ENCODE measurements at places on chromosomes 5 and 9.

DNA sequence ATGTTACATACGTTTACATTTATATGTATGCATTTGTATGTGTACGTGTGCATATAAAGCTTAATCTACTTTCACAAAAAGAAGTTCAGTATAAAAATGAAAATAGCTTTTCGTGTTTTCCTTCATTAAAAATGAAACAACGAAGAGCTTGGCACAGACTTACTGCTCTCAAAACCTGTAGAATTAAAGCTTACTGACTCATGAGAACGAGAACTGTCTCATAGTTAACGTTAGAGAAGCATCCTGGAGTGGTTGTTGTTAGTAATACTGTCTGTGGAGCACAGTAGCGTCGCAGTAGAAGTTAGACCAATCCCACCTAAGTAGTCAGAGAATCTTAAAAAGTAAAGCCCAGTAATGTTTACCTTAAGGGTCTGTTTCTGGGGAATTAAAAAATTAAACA lies 1.3 kb downstream of the MAT2B start:
- no peak for DNase-seq

DNA sequence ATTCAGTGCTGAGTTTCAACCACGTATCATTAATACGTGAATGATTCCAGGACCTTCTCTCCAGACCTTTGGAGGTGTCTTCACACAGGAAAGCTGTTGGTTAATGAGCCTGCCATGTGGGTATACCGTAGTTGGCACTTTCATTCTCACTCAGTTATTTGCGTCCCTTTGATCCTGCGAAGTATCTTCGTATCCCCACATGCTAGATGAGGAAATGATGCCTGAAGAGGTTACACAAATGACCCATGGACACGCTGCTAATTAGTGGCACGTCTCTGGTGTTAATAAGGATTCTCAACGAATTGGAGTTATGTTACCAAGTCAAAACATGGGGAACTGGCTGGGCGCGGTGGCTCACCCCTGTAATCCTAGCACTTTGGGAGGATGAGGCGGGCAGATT lies 65.7 kb upstream of the GNE start:
- no peak for DNase-seq

DNA sequence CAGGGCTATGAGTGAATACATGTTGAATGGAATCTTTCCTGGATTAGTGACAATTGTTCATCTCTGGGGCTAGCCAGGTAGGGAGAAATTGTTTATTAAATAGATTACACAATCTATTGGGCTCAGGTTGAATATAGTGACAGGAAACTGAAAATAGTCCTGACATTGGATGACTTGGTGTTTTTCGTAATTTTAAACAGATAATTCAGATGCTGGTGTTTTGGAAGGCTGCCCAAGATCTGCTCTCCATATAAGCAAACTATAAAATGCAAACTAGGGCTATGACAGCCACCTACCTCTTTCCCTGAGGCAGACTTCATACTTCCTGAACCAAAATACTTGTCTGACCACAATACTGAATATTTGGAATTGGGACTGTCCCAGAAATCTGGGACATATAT lies 99.1 kb downstream of the ENC1 start:
- peak; percentile 64 for DNase-seq

DNA sequence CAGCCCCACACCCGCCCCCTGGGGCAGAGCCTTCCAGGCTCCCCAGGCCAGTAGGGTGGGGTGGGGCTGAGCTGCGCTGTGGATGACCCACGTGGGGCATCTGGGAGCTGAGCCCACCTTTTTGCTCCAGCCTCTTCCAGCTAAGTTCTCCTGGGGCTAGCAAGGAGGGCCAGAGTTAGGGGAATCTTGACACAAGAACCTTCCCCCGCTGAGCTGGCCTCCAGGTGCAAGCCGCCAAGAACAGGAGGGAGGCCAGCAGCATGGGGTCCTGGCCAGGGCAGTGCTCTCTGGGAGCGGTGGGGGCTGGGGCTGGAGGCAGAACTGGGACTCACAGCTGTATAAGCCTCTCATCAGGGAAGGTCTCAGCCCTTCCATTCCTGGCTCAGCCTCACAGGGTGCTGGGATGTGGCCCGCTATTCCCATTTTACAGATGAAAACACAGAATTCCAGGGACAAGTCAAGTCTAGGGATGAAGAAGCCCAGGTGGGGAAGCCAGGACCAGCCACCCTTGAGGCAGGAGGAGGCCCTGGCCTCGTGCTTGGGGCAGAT lies 21.5 kb downstream of the SARDH start:
- no peak for DNase-seq

DNA sequence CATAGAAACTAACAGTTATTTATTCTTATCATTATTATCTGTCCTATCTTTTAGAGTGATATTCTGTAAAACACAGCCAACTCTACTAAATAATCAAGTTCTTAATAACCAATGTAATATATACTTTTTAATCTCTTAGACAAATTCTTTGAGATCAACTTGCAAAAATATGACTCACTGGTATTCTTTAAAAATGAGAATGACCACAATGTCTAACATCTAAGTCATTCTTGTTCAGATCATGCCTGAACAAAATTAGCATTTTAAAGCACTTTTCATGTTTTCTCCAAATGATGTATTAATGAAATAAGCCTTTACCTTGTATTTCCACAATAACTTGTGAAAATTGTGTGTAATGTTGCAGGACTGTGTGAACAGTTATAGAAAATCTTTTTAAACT lies 356.9 kb upstream of the RGMB start:
- no peak for DNase-seq

DNA sequence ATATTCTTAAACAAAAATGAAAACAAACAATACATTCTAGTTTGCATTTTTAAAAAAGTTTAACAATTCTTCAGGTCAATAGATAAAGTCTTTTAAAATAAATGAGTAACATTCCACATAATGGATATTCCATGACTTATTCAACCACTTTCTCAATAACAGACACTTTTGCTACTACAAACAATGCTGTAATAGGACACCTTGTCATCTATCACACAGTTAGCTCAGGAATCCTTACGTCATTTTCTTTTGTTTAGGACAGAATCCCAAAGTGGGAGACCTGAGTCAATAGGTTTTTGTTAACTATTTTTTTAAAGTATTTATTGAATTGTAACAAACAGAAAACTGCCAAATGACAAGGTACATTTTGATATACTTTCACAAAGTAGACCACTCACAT lies 72.5 kb downstream of the CEP120 start:
- DNase-seq: no peak

GRCh38 chr5:51096859-51097258 lies 286.4 kb upstream of the ISL1 start:
- DNase-seq: no peak

DNA sequence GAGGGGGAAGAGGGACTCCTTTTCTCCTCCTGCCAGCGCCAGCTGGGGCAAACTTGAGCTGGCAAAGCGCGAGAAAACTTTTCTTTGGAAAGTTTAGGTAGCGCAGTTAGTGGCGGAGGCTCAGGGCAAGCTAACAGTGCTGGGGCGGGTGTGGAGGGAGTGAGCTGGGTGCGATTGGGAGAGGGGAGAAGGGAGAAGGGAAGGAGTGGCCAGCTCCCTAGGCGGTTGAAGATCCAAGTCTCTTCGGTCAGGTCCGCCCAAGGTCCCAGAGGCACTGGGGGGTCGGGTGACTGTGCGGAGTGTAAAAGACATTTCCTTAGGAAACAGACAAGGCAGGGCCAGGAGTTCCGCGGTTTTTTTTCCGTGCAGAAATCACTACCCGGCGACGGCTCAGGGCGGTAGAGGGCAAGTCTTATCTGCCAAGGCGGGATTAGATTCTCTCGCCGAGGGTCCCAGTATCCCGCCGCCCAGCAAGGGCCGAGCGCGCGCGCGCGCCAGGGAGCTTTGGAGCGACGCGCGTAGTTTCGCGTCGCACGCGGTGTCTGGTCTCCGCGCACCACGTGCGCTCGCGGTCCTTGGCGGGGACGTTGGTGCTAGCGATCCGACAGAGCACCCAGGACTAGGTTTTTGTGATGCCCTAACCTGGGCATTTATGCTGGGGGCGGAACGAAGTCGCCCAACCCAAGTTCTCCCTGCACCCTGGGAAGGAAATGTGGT lies 33.6 kb upstream of the NFIB start:
- DNase-seq: no peak

DNA sequence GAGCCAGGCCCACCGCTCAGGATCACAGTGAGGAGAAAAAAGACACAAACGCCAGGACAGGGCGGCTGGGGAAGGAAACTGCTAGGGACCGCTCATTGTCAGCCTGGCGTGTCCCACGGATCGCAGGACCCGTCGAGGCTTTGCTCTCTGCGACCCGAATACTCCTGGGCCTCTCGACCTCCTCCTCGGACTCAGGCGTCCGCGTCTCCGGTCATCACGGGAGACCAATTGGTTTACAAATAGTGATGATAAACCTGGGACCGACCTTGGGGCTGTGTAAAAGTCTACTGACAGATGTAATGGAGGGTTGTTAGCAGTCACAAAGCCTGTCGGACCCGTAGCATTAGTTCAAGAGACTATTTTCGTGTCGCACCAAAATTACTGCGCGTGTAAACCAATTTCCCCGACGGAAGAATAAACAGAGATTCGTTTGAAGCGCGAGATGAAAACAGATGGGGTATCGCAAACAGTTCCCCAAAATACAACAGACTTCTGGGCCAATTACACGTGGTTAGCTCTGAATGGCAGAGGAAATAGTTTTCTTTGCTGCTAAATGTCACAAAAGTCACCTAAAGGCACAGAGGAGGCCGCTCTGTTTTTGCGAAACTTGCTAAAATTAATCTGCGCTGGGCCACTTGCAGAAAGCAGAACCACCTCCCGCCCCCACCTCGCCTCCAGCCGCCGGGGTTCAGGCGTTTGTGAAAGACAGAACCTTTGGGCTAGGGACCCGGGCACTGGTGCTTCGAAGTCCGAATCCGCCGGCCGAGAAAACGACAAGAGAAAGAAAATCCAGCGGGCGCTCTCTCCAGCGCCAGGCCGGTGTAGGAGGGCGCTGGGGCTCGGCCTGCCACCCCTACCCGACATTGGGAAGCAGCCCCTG lies 67.6 kb downstream of the FOXD1 start:
- DNase-seq: no peak

DNA sequence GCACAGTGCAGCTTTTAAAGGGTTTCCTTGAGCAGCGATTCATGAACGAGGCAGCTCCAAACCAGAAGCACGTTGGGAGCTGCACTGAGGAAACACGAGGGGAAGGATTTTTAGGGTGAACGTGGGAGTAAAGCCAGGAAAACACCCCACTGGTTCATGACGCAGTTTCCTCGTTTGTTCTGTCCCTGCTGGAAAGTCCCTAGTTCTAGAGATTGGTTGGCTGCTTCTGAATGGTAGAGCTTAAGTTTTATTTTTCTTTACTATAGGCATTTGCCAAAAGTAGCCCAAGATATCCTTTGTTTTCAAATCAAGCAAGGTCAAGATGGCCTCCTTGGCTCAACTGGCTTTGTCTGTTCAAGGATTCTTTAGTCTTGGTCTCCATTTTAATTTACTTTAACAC lies 116.5 kb upstream of the CACNA1B start:
- no peak for DNase-seq

DNA sequence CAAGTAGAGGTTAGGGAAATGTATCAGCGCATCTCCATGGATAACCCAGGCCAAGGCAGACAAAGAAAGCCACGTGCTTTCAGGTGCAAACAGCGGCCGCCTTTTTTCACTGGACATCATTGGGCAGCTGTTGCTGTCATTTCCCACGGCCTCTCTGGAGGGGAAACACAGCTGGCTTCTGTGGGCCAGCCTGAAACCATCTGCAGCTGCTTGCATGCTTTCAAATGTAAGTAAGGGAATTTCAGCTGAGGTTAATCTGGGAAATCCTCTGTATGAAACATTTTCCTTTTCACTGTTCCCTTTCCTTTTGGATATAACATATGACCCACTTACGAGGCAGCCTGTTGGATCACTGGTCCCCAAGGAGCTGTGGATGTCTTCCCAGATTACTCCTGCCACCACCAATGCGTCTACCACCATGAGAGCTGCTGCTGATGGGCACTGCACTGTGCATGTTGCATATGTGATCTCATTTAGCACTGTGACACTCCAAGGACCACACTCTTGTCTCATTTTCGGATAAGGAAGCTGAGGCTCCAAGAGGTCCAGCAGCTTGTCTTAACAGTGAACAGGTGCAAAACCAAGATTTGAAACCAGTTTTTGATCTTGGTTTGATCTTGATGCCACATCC lies 106.3 kb downstream of the C9orf152 start:
- DNase-seq: no peak

GRCh38 chr5:126284977-126285696 lies 138.1 kb upstream of the GRAMD2B start:
- DNase-seq: no peak

GRCh38 chr5:93978222-93978621 lies 236.8 kb upstream of the POU5F2 start:
- DNase-seq: no peak

- no peak for DNase-seq
These were observed 11.6 kb upstream of the PRR16 start for GRCh38 chr5:120452471-120452870.

GRCh38 chr5:65423623-65424022 lies 58.1 kb downstream of the ADAMTS6 start:
- DNase-seq: no peak

- no peak for DNase-seq
These were observed 154.6 kb downstream of the FSTL4 start for GRCh38 chr5:133457439-133458355.

DNA sequence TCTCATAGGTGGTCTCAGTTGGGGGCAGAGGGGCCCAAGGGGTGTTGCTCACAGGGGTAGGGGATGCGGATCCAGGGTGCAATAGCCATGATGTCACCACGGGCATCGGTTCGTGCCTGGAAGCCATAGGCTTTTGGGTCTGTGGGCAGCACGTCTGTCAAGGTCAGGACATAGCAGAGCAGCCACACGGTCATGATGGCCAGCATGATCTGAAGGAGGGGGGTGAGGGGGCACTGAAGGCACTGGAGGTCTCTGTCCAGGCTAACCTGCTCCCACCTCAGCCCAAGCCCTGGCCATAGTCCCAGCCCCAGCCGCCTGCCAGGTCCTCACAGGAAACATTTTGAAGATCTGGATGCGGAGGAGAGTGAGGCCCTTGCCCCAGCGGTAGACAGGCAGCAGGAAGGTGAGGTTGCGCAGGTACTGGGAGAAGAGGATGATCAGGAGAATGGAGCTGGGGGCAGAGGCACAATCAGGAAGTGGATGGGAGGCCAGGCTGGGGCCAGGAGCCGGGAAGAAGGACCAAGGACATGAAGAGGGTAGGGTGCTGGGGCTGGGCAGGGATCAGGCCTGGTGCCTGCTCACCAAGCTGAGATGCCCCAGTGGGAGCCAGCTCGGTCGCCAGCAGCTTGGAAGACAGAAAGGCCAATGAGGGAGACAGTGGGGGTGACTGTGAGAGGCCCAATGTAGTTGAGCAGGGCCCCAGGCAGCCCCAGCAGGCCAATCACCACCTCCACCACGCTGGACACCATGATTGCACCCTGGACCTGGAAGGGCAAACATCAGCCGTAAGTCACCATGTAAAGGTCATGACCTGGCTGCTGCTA lies 3.3 kb downstream of the SLC23A1 start:
- DNase-seq: no peak

DNA sequence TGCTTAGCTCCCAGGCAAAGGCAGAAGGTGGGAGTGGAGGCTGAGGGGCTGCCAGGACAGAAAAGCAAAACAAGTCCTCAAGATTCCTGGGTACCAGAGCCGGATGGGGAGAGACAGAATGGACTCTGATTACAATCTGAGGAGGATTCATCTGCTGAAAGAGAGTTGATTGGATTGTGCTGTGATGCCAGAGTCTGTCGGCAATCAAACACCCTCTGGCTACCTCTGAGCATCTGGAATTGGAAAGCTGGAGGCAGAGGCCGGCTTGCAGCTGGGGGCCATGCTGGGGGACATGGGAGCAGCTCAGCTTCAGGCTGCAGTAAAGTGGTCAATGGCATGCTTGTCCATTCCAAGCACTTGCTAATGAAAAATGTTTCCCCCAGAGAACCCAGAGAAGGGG lies 59.3 kb downstream of the ASTN2 start:
- no peak for DNase-seq
